ENCODE measurements at places on chromosomes 5 and 9.

GRCh38 chr5:78387468-78388153 is 27.2 kb downstream of the SCAMP1 start:
- no peak overlapping the region for H3K4me3 ChIP-seq
- no peak overlapping the region for H3K27ac ChIP-seq
- no peaks in the 10 kb centered on the region for H3K27me3 ChIP-seq
- H3K4me1 ChIP-seq: peaks cover 8% of the 10 kb centered on the region

GRCh38 chr9:94870465-94870792 is 143.9 kb downstream of the AOPEP start:
- H3K36me3 ChIP-seq: no peaks in the 10 kb centered on the region
- no peak overlapping the region for H3K4me3 ChIP-seq
- H3K27ac ChIP-seq: peak overlapping the region; percentile 86
- no peak for DNase-seq

DNA sequence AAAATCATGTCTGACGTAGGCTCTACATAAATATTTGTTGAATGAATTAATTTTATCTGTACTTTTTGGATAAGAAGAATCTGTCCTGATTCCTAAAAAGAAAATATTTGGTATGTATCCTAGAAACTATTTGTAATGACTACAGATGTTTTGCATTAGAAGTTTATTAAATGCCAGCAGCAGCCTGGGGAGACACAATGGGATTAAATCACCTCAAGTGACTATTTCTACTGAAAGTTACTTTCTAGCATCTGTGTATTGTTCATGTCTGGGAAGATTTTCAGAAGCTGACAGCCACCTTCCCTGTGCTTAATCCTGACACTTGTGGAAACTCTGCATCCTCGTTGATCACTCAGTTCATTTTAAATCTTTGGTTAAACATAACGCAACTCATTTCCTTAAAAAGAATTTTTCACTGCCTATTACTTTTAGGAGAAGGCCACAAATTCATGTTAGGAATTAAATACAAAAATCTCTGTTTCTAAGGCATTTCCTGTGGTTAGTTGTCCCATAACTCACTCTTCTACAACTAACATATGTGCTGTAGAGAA is 209.3 kb upstream of the PPP1R2B start:
- no peaks in the 10 kb centered on the region for H3K27me3 ChIP-seq
- H3K4me1 ChIP-seq: no peaks in the 10 kb centered on the region
- no peaks in the 10 kb centered on the region for H3K36me3 ChIP-seq
- no peak overlapping the region for H3K4me3 ChIP-seq
- DNase-seq: no peak

DNA sequence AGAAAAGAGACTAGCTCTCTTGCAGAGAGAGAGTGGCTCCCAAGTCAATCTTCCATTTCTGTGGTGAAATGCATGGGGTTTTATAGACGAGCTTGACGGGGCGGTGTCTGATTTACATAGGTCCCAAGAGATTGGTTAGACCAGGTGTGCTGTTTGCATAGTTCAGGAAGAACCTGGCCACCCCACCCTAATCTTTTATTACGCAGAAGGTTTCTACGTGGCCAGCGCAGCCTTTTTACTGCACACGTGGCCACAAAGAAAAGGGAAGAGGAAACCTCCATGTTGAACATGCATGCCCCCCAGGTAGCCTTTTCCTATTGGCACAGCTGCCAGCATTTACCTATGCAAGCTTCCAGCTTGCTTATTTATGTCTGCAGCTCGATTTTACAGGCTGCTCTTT is 92.1 kb downstream of the CAVIN4 start:
- no peak overlapping the region for H3K27ac ChIP-seq
- H3K4me1 ChIP-seq: no peaks in the 10 kb centered on the region
- H3K36me3 ChIP-seq: no peaks in the 10 kb centered on the region
- no peak overlapping the region for H3K4me3 ChIP-seq

DNA sequence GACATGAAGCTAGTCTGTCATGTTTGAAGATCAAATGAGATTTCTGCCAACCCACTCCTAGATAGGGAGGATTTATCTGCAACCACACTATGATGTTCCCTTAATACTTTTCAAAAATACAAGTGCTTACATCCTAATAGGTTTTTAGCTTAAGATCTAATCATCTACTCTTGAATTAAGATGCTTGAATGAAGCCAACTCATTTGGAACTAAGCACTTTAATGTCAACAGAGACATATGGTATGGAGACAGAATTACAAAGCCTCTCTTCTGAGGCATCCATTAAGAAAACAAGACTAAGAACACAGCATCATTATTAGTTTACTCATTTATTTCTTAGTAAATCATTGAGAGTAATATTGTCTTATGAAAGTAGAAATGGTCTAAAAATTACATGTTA is 139.3 kb upstream of the NFIB start:
- DNase-seq: no peak
- no peak overlapping the region for H3K4me3 ChIP-seq
- no peaks in the 10 kb centered on the region for H3K4me1 ChIP-seq
- no peak overlapping the region for H3K27ac ChIP-seq

DNA sequence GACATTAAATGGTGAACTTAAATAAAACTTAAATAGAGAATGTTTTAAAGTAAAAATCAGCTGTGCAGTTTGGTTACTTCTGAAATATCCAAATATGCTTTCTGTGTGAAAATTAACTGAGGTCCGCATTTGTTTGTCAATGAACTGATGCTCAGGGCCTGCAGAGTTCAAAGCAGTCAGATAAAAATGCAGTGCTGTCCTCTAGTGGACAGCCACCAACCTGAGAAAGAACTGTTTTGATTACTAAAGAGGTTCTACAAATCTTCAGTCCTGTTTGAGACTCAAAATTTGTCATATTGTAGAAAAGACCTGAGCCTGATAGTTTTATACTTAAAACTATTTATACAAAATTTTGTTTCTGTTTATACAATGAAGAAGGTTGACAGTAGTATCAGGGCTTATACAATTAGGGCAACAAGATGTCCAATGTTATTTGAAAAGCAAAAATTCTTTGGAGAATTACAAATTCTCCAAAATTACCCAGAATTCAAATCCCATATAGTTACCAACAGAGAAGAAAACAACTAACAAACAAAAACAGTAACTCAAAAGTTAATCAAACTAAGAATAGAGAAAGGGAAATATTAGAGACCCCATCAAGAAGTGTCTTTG is 232.3 kb upstream of the TBCA start:
- DNase-seq: no peak
- no peaks in the 10 kb centered on the region for H3K36me3 ChIP-seq
- H3K27ac ChIP-seq: no peak overlapping the region
- H3K27me3 ChIP-seq: no peaks in the 10 kb centered on the region
- no peaks in the 10 kb centered on the region for H3K4me1 ChIP-seq

DNA sequence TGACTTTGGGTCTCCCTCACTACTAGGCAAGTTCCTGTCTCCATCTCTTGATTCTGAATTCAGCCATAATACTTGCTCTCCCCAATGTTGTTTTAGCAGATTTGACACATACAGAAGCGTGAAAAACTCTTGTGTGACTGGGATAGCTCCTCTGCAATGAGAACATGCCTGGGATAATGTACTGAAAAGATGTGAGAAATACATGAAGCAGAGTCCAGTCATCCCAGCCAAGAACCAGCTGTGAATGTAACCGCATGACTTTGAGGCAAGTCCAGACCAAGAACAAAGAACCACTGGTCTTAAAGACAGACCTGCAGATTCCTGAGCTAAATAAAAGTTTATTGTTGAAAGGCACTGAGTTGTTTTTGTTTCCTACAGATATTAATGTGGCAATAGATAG is 135.0 kb downstream of the NMUR2 start:
- peak overlapping the region; percentile 56 for H3K27ac ChIP-seq
- H3K4me1 ChIP-seq: peaks cover 8% of the 10 kb centered on the region
- DNase-seq: no peak
- H3K36me3 ChIP-seq: no peaks in the 10 kb centered on the region
- no peaks in the 10 kb centered on the region for H3K27me3 ChIP-seq

All from heart right ventricle (tissue), 16 donors.